Activated CD8-positive, alpha-beta memory T cell treated with anti-CD3 and anti-CD28 coated beads for 4 hours (primary cell): ENCODE measurements at places on chromosomes 13 and 19.

- DNase-seq = no peak
Observed at GRCh38 chr19:39384839-39385568, 5.9 kb downstream of the PAF1 start.

- DNase-seq = no peak
Observed at GRCh38 chr19:31491242-31491641, 142.0 kb upstream of the TSHZ3 start.

DNA sequence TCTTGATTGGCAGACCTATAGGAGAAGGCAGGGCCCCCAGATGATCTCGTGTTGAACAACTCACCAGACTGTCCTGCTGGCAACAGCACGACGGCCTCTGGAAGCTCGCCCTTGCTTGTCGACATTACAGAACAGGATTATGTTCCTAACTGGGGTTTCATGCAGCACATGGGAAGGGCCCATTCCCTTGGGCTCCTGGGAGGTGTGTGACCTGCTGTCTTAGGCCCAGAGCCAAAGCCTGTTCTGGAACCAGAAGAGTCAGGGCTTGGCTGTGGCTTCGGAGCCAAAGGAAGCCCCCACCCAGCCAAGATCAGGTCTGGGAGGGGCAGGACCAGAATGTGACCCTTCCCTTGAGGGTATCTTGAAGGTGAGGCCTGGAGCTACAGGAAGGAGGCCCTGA is 36.9 kb downstream of the RGCC start:
- DNase-seq = no peak

- DNase-seq = no peak
Observed at GRCh38 chr19:5899728-5900526, 3.7 kb downstream of the NDUFA11 start.

- DNase-seq = no peak
Observed at GRCh38 chr13:73943965-73944233, 190.3 kb downstream of the KLF12 start.

GRCh38 chr19:32388393-32388855 is 17.1 kb upstream of the DPY19L3 start:
- DNase-seq = no peak

DNA sequence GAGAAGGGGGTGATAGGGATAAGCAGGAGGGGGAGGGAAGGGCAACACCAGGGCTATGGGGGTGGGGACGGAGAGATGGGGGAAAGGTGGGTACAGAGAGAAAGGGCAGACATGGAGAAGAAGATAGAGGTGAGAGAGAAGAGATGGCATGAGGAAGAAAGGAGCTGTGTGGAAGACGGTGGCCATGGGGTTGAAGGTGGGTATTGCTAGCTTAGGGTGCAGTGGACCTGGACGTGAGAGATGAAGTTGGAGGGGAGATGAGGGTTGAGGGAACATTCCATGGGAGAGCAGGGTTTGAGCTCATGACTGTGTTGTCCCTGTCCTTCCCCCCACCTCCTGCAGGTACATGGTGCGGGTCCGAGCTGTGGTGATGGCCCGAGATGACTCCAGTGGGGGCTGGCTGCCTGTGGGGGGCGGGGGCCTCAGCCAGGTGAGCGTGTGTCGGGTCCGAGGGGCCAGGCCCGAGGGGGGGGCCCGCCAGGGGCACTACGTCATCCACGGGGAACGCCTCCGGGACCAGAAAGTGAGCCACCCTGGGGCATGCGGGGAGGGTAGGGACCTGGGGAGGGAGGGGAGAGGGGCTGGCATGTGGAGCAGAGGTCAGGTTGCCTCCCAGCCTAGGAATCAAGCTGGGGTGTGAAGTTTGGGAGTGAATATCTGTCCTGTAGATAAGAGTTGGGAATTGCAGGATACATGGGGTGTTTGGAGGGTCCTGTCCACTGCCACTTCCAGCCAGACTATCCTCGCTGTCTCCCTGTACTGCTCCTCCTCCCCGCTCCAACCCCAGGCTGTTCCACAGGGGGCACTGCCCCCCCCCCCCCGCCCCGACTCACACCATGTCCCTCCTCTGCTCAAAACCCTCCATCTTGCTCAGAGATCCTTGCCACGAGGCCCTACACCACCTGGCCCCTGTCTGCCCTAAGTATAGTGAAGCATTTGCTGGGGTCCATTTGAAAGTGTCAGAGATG is 1.7 kb downstream of the SPRED3 start:
- no peak for DNase-seq

GRCh38 chr13:71039440-71039839 is 827.6 kb downstream of the DACH1 start:
- no peak for DNase-seq

GRCh38 chr13:76632401-76633044 is 253.7 kb downstream of the KCTD12 start:
- DNase-seq = no peak

DNA sequence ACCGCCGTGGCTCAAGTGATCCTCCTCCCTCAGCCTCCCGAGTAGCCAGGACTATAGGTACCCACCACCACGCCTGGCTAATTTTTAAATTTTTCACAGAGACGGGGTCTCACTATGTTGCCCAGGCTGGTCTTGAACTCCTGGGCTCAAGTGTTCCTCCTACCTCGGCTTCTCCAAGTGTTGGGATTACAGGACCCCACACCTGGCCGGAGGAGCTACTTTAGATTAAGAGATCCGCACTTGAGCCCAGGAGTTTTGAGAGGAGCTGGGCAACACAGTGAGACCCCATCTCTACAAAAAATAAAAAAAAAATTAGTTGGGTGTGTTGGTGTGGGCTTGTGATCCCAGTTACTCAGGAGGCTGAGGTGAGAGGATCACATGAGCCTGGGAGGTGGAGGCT is 9.0 kb upstream of the ZNF460 start:
- no peak for DNase-seq

DNA sequence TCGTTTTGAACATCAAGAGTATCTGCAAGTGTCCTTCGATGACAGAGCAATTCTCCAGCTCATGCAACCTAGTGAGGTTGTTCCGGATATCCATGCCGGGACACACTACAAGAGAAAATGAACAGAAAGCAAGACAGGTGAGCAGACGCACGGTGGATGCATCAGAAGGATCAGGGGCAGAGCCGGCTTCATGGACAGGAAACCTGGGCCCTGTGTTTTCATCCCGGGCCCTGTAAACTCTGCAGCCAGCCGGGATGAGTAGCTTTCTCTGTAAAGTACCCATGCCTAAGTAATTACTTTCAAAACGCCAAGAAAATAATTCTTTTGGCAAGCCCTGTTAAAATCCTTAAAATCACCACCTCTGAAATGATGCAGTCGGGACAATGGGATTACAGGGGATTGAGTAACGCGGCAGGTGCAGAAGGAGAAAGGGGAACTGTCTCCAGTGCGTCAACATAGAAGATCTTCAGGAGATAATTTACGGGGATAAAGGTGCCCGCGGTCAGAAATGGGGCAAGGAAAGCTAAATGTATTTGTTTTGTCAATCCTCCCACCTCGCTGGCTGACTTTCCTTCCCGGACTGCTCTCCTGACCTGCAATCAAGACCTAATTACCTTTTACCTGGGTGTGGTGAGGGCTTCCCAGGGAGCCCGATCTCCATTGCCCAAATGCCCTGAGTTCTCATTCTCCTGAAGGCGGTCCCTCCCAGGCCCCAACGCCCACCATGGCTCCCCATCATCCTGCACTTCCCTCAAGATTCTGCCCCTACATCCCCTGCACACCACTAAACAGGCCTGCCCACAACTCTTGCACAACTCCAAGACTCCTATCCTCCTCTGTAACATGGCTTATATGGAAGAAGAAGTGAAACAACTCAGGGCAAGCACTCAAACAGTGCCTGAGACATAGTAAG is 26.2 kb downstream of the INSR start:
- DNase-seq = no peak
